ENCODE measurements at places on chromosomes 1 and 21.

- no peak for DNase-seq
These were observed 28.0 kb upstream of the FOXO6 start for GRCh38 chr1:41333146-41333784.

DNA sequence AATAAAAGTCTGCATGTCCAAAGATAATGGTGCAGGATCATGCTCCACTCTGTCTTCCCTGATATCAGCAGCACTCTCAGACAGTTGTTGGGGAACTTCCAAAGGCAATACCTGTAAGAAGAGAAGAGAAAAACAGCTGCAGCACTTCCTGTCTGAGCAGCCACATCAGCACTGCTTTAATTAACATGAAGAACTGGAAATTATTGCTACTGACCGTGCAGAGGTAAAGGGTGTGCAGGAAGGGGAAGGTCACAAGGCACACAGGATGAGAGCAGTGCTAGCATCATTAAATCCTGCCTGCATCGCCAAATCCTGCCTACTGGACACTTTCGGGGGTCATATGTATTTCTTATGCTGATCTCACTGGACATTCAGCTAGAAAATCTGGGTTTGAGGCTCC lies 379.0 kb downstream of the LMX1A start:
- no peak for DNase-seq

DNA sequence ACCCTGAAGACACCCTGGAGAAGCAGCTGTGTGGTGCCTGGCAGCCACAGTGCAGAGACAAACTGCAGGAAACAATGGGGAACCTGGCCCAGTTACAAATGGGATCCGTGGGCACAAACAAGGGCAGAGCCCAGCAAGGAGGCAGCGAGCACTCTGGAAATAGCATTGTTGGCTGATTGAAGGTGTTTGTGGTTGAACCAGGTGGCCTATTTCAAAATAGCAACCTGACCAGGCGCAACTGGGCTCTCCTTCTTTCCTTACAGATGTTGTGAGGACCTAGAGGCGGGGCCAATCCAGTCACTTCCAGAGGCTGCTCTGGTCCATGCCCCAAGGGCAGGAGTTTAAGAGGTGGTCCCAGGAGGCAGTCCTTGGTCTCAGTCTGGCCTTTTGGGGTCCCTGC lies 21.7 kb upstream of the ZBTB21 start:
- no peak for DNase-seq

DNA sequence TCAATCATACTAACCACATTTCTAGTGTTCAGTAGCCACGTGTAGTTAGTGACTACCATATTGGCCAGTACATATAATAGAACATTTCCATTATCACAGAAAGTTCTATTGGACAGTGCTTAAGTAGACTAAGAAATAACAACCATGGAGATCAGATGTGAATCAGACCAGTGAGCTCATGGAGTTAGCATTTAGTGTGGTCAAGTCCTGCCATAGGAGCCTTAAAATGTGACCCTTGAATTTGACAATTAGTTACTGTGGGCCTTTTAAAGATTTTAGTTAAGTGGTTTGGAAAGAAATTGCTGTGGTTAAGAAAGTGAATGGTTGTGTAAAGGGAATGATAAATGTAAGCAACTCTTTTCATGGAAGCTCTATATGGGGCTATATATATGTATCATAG lies 123.4 kb downstream of the POU2F1 start:
- DNase-seq, result no peak

Data from amygdala (tissue), 56 donors.